ENCODE measurements at places on chromosomes 13 and 19. TPM values are rescaled to one million over a fixed set of nuclear protein-coding genes. Genes with fewer than 3 reads are reported as not detected.

GRCh38 chr19:10648360-10648759 is 5.8 kb upstream of the ILF3 start:
- no peak overlapping the region for H3K4me3 ChIP-seq
- DNase-seq, result no peak
- H3K4me1 ChIP-seq, result peaks cover 27% of the 10 kb centered on the region

- H3K4me3 ChIP-seq, result no peak overlapping the region
- no peaks in the 10 kb centered on the region for H3K27me3 ChIP-seq
- H3K36me3 ChIP-seq, result no peaks in the 10 kb centered on the region
- H3K4me1 ChIP-seq, result no peaks in the 10 kb centered on the region
Measured at GRCh38 chr19:42005504-42005903, 11.5 kb upstream of the ATP1A3 start.

- H3K4me3 ChIP-seq, result no peak overlapping the region
- no peaks in the 10 kb centered on the region for H3K27me3 ChIP-seq
- peak; percentile 95 for DNase-seq
- H3K36me3 ChIP-seq, result no peaks in the 10 kb centered on the region
- H3K4me1 ChIP-seq, result no peaks in the 10 kb centered on the region
Measured at GRCh38 chr13:26508885-26509284, 48.6 kb upstream of the WASF3 start.

DNA sequence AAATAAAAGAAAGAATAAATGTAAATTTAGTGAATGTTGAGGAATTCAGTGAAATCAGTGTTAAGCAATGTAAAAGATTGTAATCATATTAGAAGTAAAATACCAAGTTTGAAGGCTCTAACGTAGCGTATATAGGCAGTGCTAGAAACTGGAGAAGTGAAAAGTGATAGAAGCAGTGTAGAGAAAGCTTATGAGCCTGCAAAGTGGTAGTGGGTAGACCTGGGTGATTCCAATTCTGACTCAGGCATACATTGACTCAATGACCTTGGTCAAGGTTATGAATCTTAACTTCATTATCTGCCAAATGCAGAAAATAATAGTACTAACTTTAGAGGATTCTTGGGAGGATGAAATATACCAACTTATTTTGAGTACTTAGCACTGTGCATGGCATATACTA is 4.1 kb downstream of the SLC10A2 start:
- no peaks in the 10 kb centered on the region for H3K27me3 ChIP-seq
- H3K4me1 ChIP-seq, result no peaks in the 10 kb centered on the region
- no peak overlapping the region for H3K27ac ChIP-seq

GRCh38 chr19:55300886-55301458 is 17.2 kb downstream of the BRSK1 start:
- no peaks in the 10 kb centered on the region for H3K27me3 ChIP-seq
- peaks cover 10% of the 10 kb centered on the region for H3K4me1 ChIP-seq
- no peak for DNase-seq
- H3K4me3 ChIP-seq, result no peak overlapping the region
- no peak overlapping the region for H3K27ac ChIP-seq

DNA sequence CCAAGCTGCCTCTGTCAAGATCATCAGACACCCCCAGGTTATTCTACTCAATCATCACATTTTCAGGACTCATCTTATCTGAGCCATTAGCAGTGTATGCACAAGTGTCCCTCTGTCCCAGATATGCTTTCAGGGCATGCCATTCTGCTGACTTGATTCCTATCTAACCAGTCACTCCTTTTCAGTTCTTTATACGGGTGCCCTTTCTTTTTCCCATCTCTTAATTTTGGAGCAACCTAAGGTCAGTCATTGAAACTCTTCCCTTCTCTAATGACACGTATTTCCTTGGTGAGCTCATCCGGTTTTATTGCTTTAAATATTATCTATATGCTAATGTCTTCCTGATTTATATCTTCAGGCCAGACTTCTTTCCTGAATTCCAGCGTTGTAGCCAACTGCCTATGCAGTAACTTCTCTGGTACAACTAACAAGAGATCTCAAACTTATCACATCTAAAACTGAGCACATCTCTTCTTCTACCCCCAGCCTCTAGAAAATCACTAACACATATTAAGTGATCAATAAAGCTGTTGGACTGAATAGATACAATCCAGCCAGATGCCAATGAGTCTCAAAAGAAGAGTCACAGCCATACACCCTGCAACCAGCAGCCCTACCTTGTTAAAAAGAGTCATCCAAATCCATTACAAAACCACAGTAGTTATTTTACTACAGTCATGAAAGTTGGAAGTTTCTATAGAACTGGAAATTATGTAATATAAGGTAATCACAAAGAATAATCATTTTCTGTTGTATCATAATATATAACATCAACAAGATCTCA is 58.8 kb downstream of the DCLK1 start:
- DNase-seq, result no peak
- H3K36me3 ChIP-seq, result no peaks in the 10 kb centered on the region
- no peaks in the 10 kb centered on the region for H3K27me3 ChIP-seq
- no peak overlapping the region for H3K27ac ChIP-seq
- H3K4me3 ChIP-seq, result no peak overlapping the region

- H3K27ac ChIP-seq, result no peak within 1 kb of the TSS
- DNase-seq, result peak; percentile 70
- H3K36me3 ChIP-seq, result no peaks in the 10 kb centered on the region
- no peak within 1 kb of the TSS for H3K4me3 ChIP-seq
Measured at GRCh38 chr19:6767357-6768235, at the start of gene SH2D3A. Gene SH2D3A (minus strand): TSS chr19:6767435. CDS start chr19:6763748, 3,687 bp downstream.

DNA sequence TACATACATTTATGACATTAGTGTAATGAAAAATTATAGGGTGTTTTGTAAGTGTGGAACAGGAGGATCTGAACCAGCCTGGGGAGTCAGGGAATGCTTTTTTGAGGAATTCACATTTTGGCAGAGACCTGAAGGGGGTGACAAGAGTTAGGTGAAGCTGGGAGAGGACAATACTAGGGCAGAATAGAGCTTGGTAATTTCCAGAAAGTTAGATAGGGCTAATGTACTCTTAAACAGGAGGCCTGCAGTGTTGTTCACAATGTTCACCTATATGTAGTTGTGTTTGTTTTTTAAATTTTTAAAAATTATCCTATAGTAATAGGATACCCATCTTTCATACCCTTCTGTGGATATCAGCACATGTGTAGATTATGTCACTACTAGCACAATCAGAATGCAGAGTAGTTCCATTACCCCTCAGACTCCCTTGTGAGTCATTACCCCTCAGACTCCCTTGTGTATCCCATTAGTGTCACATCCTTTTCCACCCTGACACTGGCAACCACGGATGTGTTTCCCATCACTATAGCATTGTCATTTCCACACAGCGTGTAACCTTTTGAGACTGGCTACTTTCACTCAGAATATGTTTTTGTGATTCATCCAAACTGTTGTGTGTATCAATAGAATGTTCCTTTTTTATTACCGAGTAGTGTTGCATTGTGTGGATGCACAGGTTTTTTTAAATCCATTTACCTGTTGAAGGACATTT is 43.1 kb downstream of the PCCA start:
- no peaks in the 10 kb centered on the region for H3K27me3 ChIP-seq
- H3K36me3 ChIP-seq, result no peaks in the 10 kb centered on the region
- H3K27ac ChIP-seq, result no peak overlapping the region

CEACAM8 gene
- total RNA-seq, result not detected

JUNB gene
- total RNA-seq, result 834 TPM

PINLYP gene
- total RNA-seq, result 6.6 TPM

DAND5 gene
- total RNA-seq, result 1.2 TPM

KIR3DL2 gene
- total RNA-seq, result not detected

All from sigmoid colon (tissue), 7 donors.